ENCODE measurements at places on chromosomes 7 and 10.

DNA sequence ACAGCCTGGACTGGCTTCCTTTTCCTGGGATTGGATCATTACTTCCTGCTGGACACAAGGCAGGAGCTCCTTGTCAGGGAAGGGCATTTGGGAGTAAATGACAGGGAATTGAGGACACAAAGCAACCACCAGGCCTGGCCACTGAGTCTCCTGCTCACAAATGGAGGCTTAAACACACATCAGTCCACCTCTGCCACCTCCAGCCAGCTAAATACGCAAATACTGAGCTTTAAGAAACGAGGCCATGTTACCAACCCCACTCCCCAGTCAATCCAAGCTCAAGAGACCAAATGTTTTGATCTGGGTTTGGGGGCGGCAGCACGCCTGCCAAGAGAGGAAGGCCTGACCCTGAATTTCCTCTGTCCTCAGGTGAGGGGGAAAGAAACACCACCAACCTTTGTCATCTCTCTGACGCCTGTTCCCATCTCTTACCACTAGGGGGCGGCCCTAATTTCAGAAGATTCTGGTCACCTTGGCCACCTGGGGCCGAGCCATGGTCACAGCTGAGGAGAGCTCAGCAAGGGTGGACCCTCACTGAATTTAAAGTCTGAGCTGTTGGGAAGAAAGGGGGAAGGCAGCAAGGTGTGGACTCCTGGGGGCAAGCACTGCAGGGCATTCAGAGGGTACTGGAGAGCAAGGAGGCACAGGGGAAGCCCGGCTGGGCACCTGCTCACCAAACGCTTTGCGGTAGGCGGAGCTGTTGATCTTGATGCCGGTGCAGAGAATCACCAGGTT is 16.5 kb downstream of the AIFM2 start:
- DNase-seq: peak; percentile 80

GRCh38 chr7:33852838-33853237 is 52.5 kb upstream of the BMPER start:
- DNase-seq: no peak

GRCh38 chr7:123070702-123071286 is 75.3 kb upstream of the TAS2R16 start:
- peak; percentile 39 for DNase-seq

DNA sequence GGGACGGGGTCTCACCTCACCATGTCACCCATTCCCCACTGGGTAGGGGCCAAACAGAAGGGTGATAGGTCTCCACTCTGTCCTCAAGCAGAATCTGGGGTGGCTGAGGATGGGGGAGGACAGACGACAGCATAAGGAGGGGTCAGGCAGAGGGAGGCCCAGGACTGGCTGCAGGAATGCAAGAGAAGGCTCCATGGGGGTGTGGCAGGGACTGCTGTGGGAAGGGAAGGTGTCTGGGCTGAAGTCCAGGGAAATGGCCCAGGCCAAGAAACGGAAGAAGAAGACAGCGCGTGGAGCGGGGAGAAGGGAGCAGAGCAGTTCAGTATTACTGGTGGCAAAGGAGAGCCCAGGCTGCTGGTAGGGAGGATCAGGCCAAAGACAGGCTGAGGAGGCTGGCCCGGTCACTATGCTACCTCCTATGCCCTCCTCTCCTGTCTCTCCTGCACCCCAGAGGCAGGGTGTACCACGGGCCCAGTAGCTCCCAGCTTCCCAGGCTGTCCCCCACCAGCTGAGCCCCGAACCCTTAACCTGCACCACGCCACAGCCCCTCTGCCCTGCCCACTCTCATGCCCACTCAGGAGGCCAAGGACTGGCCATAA is 60.9 kb downstream of the GRB10 start:
- no peak for DNase-seq

DNA sequence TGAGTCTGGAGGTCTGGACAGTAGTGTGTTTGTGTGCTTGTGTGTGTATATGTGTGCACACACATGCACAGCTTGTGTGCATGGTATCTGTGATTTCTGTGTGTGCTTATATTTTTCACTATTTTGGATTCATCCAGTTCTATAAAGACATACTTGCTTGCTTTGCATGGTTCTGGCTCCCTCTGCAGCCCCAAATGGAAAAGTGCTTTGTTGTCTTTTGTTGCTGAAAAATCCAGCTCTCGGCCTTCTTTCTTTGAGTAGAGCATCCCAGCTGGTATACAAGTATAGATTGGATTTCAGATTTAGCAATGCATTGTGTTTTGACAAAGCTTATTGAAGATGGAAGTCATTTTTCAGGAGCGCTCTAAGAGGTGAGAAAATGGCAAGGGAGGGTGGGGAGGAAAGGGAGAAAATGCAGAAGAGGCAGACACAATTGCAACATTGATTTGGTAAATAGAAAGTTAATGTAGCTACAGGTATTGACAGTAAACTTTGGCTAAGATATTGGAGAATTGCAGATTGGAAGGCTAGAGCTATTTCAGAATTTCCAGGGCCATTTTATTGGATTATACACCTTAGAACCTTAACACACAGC is 333.9 kb downstream of the AUTS2 start:
- peak; percentile 61 for DNase-seq

DNA sequence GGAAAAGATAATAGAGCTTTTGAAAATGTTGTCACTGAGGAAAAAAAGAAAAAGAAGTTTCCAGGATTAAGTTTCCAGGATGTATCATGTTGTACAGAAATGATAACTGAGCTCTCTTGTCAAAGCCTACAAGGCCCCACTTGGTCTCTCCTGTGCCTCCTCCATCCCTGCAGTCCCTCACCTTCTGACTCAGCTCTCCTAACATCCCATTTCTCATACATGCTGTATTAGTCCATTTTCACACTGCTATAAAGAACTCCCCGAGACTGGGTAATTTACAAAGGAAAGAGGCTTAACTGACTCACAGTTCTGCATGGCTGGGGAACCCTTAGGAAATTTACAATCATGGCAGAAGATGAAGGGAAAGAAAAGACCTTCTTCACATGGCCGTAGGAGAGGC is 3.8 kb upstream of the DGKI start:
- DNase-seq: no peak

- peak; percentile 55 for DNase-seq
Observed at GRCh38 chr7:97971120-97971989, 18.6 kb downstream of the OCM2 start.
